ENCODE measurements at places on chromosomes 6 and 20.

DNA sequence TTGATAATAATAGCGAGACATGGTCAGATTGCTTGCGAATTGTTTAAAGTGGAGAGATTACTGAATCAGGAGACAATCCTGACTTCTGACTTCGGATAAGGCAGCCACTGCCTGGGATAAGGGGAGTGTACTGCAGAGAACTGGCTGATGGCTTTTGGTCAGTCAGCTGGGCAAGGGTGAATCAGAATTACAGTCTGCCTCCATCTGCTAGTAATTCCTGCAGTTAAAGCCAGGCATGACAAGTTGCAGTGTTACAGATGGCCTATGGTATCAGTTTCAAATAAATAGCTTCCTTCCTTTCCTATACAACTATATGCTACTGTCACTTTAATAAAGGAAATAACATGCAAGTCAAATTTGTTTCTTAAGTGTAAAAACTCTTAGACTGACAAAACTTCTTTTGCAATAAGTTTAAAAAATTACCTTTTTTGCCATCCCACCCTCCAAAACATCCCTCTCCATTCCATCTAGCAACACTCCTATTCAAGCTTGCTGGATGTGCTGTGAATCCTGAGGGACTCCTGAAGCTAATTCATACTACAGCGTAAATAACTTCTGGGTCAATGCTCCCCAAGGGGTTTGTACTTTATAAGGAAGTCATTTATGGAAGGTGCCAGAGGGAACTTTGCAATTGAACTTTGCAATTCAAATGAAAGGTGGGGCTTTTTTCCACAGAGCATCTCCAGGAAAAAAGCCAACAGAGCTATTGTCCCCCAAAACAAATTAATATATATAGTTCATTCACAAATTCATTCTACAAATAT is 245.2 kb downstream of the ADGRB3 start:
- peak; percentile 2 for DNase-seq

DNA sequence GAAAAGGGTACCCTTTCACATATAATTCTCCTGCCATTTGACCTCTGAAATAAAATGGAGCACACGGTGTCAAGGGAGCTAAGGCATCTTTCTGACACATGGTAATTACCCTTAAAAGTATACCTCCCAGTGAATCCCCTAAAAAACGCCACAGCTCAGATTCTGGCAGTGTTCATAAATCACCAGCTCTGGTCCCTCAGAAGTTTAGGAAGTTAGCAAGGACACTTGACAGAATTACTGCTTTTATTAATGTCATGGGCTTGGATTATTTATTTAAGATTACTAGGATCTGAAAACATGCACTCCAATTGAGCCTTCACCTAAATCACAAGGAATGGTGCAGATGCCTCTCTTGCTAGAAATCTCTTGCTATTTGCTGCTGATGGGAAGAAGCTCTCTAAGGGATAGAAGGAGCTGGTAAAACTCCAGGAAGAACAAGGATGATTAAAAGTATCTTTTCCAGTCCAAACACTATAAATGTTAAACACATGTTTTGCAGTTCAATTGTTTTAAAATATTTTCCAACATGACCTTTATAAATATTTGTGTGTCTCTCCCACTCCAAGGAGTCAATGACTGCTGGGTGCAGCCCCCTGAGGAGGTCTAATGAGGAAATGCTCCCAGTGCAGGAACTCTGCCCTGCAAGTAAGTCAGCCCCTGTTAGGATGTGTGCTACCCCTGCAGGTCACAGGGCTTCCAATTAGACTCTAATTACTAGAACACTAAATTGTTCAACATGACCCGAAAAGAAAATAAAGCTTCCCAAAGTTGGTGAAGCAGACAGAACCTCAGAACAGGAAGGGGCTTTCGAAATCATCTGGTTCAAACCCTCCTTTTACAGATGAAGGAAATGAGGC is 230.3 kb downstream of the TFAP2A start:
- DNase-seq, result no peak

GRCh38 chr20:45853484-45853883 is 3.7 kb downstream of the ACOT8 start:
- no peak for DNase-seq

GRCh38 chr6:121504227-121504626 is 68.8 kb downstream of the GJA1 start:
- peak; percentile 79 for DNase-seq

- no peak for DNase-seq
Measured at GRCh38 chr20:61966492-61967244, 99.0 kb downstream of the TAF4 start.

- DNase-seq, result no peak
Measured at GRCh38 chr6:38774929-38775707, 60.0 kb downstream of the DNAH8 start.

DNA sequence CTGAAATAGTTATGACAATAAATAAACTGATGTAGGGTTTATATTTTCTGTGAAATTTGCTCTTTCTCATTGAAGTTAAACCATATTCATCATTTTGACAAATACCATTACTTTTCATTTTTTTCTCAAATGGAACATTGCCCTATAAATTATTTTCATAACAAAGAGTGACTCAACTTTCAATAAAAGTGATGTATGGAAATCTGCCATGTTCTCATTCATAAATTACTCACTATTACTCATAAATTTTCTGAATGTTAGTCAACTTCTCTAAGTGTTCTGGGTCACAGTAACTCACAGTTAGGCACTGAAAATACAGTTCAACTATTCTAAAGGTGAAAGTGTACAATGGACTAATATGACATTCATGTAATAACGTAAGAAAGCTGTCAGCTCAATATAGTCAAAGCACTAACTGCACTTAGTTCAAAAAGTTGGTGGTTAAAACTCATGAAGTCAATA is 19.0 kb upstream of the STX11 start:
- peak; percentile 75 for DNase-seq

GRCh38 chr6:4313044-4313686 is 177.8 kb upstream of the ECI2 start:
- DNase-seq, result peak; percentile 95

Data from stromal cell of bone marrow (primary cell).